ENCODE measurements at places on chromosomes 16 and 17.

DNA sequence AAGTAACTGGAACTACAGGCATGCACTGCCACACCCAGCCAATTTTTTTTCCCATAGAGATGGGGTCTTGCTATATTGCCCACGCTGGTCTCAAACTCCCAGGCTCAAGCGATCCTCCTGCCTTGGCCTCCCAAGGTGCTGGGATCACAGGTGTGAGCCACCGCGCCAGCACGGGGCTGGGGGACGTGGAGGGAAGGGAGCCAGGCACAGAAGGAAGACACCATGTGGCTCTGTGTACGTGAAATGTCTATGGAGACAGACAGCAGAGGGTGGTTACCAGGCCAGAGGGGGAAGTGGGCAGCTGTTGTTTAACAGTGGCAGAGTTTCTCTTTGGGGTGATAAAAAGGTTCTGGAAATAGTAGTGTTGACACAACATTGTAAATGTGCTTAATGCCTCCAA is 4.6 kb upstream of the PIEZO1 start:
- no peak for DNase-seq

DNA sequence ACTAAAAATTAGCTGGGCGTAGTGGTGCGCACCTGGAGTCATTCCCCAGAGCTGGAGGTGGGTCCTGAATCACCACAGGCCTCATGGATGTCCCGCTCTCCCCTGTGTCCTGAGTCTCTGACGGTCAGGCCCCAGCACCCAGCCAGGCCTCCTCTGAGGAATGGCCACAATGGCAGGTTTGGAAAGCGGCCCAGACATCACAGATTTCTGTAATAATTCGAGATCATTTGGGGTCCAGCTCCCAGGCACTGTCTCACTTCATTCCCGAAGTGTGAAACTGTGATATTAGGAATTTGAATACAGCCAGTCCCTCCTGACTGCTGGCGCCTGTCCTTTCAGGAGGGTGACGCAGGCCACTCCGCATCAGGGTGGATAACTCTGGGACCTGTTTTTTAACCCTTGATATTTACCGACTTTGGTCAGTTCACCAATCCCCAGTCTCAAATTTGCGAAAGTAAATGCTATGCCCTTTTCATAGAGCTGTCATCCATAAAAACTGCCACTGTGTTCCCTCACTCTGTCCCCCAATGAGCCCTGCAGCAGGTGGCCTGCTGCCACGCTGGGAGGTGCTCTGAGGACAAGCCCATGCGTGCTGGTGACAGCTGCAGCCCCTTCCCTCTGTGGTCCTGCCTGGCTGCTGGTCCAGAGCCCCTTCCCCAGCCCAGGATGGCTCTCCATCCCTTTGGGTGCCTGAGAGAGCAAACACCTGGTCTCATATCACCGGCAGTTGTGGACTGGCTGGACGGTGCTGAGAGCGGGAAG is 28.3 kb upstream of the RPTOR start:
- DNase-seq, result no peak

DNA sequence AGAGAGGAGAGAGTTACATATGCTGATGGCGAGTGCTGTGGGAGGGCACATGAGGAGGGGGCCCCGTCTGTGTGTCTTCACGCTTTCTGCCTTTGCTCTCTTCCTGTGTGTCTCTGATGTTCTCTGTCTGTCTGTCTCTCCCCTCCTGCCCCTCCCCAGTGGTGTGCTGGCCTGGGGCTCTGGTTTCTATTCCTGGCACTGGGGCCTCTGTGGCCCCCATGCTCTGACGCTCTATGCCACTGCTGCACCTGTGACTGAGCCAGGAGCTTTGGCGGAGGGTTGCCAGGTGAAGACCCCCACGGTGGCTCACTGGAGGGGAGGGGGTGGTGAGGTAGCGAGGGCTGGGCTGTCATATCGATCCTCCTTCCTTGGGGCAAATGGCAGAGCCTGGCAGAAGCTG is 24.6 kb upstream of the BRD7 start:
- no peak for DNase-seq

DNA sequence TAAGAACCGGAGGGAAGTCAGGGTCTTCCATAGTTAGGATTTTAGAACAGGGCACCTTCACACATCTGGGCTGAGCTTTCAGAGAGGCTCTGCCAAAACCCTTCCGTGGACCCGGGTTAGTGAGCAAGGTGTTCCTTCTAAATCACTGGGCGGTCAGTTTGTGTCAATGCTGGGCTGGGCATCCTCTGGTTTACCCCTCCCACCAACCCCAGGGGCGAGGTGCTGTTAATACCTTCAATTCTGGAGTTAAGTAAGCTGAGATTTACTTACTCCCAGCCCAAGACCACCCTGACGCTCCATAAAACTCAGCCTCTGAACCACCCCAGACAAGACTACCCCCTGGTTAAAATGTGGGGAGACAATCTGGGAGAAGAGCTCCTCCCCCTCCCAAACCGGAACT is 1.0 kb downstream of the TMEM92 start:
- no peak for DNase-seq

DNA sequence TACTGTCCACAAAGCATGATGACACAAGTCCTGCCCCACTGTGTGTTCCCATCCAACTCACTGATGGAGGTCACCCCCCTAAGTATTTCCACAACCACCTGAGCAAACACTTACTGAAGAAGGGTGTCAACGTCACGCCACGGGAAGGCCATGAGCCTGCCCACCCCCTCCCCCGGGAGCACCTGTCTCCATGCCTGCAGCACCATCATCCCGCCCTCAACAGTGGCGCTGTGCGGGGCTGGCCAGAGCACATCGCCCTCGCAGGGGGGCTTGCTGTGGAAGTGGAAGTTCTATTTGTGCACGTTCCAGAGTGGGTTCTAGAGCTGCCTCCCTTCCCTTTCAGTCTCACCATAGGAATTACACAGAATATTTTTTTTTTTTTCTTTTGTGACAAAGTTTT is 4.3 kb upstream of the MBTPS1 start:
- DNase-seq, result no peak

GRCh38 chr17:49549311-49549605 is 26.4 kb upstream of the NXPH3 start:
- no peak for DNase-seq

GRCh38 chr16:50271148-50272041 is 5.0 kb downstream of the ADCY7 start:
- no peak for DNase-seq

GRCh38 chr17:33125552-33125950 is 133.9 kb downstream of the SPACA3 start:
- no peak for DNase-seq

GRCh38 chr17:57113656-57114055 is 28.6 kb downstream of the AKAP1 start:
- DNase-seq, result no peak

DNA sequence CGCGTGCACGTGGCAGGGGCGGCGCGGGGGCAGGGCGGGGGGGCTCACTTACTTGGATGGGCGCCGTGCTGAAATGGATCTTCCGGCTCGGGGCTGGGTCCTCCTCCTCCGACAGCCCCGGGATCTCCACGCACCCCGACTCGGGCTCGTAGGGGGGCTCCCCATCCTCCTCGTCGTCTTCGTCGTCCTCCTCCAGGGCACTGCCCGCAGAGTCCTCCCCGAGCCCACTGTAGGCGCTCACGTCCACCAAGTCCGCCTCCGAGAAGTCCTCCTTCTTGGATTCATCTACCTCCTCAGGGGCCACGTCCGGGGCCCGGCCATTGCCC is 1.4 kb downstream of the PPP1R9B start:
- DNase-seq, result no peak

DNA sequence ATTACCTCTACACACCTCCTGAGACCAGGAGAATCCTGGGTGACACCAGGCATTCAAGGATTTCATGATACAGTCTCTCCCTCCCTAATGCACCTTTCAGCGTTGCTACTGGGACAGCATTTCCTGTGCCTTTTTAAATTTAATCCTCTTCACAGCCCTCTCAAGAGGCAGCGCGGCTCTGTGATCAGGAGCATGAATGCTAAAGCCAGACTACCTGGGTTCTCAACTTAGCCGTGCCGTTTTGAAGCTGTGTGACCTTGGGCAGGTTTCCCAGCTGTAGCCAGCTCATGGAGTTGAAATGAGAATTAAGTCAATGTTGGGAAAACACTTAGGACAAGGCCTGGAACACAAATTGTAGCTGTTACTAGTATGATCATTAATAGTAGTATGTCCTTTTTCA is 191.8 kb downstream of the XYLT1 start:
- DNase-seq, result no peak

- no peak for DNase-seq
Observed at GRCh38 chr17:64202683-64203344, 60.2 kb downstream of the TEX2 start.

DNA sequence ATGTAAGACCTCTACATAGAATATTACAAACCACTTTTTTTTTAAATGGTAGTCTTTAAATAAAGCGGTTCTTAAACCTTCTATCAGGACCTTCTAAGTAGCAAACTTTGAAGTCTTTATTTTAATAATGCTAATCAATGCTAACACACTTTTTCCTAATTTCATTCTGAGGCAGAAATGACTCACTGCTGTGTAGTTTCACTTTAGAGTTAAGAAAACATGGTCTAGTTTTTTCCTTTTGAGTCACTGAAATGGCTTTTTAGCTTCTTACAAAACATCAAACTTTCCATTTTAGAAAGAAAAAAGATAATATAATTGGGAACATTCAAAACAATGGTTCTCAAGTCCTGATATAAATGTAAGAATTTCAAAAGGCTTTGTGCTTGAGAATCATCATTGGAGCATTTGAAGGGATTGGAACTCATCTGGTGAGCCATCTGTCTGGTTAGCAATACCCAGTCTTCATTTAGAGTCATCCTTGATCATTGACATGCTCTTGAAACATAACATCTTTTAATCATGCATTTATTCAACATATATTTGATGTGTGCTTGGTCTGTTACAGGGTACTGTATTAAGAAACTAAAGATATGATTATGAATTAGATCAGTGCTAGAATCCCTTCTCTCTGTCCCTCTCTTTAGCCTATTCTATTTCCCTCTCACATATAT is 258.3 kb upstream of the MON1B start:
- DNase-seq, result no peak

- no peak for DNase-seq
Observed at GRCh38 chr16:10368969-10369551, 16.8 kb upstream of the ATF7IP2 start.

DNA sequence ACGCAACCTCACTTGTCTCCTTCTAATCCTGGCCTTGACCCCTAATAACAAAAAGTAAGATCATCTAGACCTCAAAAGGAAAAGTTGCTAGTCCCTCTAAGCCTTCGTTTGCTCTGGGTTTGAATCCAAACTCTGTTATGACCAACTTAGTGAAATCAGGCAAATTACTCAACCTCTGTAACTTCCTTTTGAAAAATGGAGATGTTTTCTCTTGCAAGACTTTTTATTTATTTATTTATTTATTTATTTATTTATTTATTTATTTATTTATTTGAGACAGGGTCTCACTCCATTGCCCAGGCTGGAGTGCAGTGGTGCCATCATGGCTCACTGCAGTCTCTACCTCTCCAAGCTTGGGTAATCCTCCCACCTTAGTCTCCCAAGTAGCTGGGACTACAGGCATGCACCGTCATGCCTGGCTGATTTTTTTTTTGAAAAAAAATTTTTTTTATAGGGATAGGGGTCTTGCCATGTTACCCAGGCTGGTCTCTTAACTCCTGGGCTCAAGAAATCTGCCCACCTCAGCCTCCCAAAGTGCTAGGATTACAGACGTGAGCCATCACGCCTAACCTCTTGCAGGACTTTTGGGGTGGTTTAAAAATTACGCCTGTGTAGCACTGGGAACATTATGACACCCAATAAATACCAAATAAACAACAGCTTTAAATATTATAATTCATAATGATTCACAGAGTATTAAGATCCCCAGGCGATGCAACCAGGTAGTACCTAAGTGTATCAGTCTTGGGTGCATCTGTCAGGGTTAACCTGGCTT is 63.4 kb downstream of the PITPNC1 start:
- no peak for DNase-seq

Data from activated CD4-positive, alpha-beta T cell treated with anti-CD3 and anti-CD28 coated beads, Interleukin-2, amount 50 U/mL, for 1 hour (primary cell).